CD4-positive, CD25-positive, alpha-beta regulatory T cell (primary cell): ENCODE measurements at places on chromosomes 12 and 14. TPM values are rescaled to one million over a fixed set of nuclear protein-coding genes. Genes with fewer than 3 reads are reported as not detected.

WNT5B gene
- not detected for total RNA-seq

KCNJ8 gene
- not detected for total RNA-seq

ANO2 gene
- total RNA-seq: 0.10 TPM

TTC9 gene
- total RNA-seq: 7.8 TPM

OR4K1 gene
- total RNA-seq: not detected

SLC38A4 gene
- total RNA-seq: not detected

NPAS3 gene
- not detected for total RNA-seq

TMEM233 gene
- not detected for total RNA-seq

ERP27 gene
- 25.4 TPM for total RNA-seq
